ENCODE measurements at places on chromosomes 5 and 9.
A peak's percentile ranks its signal among the peaks of the same experiment; 100 is the strongest.

DNA sequence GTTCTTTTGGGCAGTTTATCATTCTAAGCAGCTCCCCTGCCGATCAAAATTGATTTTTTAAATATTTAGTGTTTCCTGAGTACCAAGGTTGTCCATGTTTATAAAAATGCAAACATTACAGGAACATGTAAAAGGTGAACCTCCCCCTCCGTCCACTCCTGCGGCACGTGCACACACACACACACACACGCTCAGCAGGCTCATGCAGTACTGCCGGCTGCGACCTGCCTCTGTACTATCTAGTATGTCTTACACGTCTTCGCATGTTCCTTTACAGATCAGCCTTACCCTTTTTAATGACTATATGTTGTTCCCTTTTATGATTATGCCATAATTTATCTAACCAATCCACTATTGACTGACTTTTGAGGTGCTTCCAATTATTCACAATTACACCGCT, 121.8 kb upstream of the LMX1B start:
- no peak for DNase-seq

DNA sequence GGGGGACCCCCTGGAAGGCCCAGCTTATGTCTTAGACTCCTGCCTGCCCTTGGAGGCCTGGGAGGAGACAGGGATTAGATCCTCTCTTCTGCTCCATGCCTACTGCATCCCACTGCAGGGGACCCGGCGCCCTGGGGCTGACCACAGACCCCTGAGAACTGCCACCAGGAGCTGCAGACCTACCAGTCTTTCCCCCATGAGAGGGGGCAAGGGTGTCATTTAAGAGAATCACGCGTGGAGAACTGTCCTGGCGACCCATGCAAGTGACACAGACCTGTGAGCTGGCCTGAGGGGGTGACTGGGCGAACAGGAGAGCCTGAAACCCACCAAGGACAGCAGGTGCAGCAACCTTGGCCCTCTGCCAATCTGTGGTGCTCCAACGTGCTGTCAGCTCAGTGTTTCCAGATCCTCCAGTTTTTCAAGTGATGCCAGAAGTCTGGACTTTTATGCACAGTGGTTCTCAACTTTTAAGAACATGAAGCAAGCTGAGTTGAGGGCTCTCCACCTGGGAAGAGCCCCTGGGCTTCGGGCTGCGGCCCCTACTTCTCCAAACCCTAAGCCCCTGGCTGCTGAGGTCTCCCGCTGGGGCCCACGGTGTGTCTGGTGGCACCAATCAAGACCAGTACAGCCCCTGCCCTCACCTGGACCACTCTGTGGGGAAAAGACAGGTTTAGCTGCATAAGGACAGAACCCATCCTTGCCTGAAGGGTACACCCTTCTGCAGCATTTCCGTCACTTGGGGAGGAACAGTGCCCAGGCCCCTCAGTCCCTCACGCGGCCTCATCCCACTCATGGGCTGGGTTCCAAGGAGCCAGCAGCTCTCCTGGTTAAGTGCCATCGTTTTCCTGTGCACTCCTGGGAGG, 18.2 kb downstream of the GFPT2 start:
- no peak for DNase-seq

DNA sequence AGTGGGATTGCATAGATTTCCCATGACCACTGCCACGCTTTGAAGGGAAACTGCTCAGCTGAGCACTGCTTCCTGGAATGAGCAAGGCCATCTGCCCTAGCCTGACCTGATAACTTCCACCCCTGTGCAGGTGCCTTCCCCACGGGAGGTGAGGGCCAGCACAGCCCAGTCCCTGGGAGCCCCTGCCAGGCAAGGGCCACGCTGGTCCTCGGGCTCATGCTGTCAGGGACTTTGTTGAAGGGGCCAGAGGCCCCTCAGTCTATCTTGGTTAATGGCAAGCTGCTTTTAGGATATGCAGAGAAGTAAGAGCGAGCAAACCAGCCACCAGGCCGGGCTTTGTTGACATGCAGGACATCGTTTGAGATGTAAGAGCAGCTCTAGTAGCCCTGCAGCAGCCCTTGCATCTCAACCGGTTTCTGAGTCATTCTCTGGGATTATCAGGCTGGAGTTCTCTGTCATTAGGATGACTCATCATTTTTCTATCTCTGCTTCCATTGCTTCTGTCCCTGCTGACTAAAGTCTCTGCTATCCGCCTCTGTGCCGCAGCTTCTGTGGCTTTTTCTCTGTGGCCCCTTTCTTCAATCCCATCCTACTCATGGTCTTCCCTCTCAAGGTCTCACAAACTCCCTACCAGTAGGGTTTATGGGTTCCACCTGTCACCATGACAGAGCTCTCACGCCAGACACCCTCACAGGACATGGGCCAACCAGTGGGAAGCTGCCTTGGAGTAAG, 30.6 kb upstream of the IQGAP2 start:
- DNase-seq, result peak; percentile 96

- peak; percentile 31 for DNase-seq
Measured at GRCh38 chr5:54608423-54609085, 91.0 kb downstream of the SNX18 start.

- DNase-seq, result no peak
Measured at GRCh38 chr9:37730839-37731238, 22.8 kb upstream of the TRMT10B start.

GRCh38 chr5:178216779-178217178, 12.4 kb downstream of the HNRNPAB start:
- DNase-seq, result no peak

- no peak for DNase-seq
Measured at GRCh38 chr5:142794537-142794936, 24.4 kb downstream of the ARHGAP26 start.

DNA sequence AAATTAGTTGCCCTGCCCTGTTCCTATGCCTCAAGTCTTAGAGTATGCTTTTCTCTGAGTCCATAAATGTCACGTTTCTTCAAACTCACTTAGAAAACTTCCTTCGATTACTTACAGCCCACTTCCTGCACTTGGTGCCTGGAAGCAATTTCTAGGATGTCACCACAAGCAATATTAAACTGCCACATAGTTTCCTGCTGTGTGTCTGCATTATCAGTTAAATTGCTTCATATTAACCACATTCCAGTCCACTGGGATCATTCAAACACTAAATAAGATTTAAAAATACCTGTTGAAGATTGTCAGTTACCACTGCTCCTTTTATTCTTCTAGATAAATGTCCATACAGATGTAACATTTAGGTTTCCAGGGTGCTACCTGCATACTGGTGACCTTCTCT, 4.1 kb downstream of the DENND1A start:
- peak; percentile 15 for DNase-seq

GRCh38 chr9:21669701-21670100, 132.7 kb upstream of the MTAP start:
- DNase-seq, result no peak

GRCh38 chr5:133741818-133742355, 129.5 kb upstream of the FSTL4 start:
- DNase-seq, result no peak
